ENCODE measurements at places on chromosomes 13 and 19.
A peak's percentile ranks its signal among the peaks of the same experiment; 100 is the strongest.

DNA sequence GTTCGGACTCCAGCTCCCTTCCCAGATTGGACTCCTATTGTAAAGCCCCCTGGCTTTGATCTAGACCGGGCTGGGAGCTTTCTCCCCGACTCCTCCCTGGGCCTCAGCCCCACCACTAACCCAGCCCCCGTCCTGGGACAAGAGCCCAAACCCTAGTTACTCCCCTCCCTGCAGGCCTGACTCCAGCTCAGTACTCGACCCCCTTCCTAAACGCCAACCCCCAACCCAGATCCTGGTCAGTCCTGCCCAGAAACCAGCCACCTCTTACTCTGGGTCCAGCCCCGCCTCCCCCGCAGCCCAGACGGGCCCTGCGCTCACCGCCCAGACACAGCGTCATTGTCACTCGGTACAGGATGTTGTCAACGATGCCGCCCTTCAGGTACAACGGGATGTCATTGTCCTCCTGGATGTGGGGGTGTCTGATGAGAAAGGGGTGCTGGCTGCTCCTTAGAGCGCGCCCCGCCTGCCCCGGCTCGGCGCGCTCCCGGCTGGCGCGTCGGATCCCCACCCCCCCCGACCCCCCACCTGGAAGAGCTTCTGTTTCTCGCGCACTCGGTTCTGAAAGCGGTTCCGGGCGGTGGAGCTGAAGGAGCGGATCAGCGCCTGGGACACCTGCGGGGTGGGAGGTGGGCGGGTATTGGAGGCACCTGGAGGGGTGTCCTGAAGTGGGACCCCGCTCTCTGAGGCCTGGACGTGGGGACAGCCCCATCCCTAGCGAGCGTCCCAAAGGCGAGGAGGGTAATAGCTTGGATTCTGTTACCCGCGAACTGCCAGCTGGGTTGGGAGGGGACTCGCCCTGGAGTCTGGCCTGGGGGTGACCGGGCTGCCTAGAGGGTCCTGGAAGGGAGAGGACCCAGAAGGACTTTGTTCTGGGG, 866 bp downstream of the COX7A1 start:
- DNase-seq: no peak

DNA sequence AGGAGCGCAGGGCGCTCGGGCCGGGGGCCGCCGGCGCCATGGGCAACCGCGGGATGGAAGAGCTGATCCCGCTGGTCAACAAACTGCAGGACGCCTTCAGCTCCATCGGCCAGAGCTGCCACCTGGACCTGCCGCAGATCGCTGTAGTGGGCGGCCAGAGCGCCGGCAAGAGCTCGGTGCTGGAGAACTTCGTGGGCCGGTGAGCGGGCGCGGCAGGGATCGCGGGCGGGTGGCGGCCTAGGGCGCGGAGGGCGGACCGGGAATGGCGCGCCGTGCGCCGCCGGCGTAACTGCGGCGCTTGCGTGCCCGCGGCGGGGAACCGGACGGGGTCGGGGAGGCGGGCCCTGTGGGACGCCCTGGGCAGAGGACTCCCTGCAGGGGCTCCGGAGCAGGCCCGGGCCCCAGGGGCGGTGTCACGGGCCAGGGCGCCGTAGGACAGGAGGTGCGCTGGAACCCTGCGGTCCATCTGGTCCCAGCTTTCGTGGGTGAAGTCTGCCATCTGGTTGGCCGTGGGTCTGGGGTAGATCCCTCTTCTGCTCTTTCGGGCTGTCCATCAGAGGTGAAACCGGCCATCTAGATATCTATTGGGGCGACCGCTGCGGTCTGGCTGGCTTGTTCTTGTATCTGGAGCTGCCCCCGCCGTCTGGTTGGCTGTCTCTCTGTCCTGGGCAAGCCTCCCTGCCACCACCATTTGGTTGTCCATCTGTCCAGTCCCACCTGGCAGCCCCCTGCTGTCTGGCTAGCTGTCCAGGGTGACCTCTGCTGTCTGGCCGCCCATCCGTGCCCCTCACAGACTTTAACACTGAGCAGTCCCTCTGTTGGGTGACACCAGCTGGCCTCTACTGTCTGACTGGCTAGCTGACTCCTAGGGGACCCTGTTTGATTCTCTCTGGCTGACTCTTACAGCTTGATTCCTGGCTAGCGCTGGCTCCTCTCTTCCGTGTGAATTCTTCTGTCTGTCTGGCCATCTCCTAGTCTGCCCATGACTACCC, 622 bp downstream of the DNM2 start:
- peak; percentile 43 for DNase-seq

DNA sequence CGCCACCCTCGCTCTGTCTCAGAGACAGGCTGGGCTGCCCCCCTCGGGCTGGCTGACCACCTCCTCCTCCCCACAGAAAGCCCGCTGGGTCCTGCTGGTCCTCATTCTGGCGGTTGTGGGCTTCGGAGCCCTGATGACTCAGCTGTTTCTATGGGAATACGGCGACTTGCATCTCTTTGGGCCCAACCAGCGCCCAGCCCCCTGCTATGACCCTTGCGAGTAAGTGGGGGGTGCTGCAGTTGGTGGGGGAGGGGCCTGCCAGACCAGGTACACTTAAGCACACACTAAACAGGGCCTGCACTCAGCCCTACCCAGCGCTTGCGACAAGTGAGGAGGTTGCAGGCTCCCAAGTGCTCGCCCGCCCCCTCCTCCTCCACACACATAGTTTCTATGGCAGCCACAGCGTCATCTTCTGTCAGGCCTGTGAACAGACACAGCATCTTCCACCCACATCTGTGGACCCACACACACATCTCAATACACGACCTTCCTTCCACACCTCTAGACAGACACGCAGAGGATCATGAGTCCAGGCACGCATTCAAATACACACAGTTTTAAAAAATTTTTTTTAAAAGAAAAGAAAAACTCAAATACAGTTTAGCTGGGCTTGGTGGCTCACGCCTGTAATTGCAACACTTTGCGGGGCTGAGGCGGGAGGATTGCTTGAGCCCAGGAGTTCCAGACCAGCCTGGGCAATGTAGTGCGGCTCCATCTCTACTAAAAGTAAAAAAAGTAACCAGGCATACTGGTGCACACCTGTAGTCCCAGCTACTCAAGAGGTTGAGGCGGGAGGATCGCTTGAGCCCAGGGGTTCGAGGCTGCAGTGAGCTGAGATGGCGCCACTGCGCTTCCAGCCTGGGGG, 18.4 kb downstream of the PLD3 start:
- DNase-seq: no peak

DNA sequence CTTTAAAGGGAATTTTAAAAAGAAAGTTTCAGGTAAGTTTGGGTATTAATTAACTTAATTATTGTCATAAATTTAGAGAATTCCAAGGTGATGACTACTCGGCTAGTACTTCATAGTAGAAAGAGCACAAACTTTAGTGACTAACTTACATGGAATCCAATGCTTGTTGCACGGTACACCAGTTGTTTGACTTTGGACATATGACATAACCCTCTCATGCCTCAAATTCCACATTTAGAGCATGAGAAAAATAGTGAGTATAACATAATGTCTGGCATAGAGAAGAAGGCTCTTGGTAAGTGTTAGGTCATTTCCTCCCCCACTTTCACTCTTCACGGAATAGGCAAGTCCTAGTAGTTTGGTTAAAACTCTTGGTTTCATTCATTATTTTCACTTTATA, 1249.4 kb upstream of the SLC10A2 start:
- no peak for DNase-seq

- DNase-seq: no peak
These were observed 917 bp downstream of the FBXW9 start for GRCh38 chr19:12695514-12695913.

GRCh38 chr13:67769063-67769986, 539.2 kb upstream of the PCDH9 start:
- DNase-seq: no peak

- no peak for DNase-seq
These were observed 5.9 kb downstream of the ANO8 start for GRCh38 chr19:17328517-17329365.

GRCh38 chr19:28876609-28877123, 336.3 kb downstream of the UQCRFS1 start:
- no peak for DNase-seq

DNA sequence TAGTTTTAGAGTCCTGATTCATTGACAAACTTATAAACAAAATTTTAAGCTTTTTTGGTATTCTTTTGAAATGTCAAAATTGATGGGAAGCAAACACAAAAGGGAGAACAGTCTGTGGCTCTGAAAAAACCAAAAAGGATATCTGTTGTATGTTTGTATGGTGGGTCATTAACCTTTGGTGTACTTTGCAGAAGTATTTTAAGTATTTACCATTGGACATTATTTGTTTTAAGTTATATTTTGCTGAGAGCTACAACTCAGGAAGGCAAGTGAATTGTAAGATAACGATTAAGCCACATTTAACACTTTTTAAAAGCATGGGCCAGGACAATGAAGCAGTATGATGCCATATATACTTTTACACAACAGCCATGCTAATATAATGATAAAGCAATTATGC, 15.2 kb downstream of the LPAR6 start:
- no peak for DNase-seq

DNA sequence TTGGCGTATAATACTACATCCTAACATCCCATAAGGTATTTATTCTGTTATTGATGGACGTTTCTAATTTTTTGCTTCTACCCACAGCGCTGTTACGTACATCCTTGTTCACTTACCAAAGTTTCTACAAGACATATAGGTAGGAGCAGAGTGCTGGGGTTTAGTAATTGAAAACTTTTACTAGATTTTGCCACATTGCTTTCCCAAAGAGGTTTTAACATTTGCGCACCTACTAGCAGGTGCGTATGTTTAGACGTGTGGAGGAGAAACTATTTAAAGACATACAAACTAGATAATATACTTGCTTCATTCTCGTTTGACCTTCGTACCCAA, 559 bp upstream of the RPL21 start:
- DNase-seq: no peak

- no peak for DNase-seq
These were observed 137.4 kb downstream of the VWA8 start for GRCh38 chr13:41823476-41823875.

- DNase-seq: no peak
These were observed 99.0 kb upstream of the MCF2L start for GRCh38 chr13:112870051-112870331.

DNA sequence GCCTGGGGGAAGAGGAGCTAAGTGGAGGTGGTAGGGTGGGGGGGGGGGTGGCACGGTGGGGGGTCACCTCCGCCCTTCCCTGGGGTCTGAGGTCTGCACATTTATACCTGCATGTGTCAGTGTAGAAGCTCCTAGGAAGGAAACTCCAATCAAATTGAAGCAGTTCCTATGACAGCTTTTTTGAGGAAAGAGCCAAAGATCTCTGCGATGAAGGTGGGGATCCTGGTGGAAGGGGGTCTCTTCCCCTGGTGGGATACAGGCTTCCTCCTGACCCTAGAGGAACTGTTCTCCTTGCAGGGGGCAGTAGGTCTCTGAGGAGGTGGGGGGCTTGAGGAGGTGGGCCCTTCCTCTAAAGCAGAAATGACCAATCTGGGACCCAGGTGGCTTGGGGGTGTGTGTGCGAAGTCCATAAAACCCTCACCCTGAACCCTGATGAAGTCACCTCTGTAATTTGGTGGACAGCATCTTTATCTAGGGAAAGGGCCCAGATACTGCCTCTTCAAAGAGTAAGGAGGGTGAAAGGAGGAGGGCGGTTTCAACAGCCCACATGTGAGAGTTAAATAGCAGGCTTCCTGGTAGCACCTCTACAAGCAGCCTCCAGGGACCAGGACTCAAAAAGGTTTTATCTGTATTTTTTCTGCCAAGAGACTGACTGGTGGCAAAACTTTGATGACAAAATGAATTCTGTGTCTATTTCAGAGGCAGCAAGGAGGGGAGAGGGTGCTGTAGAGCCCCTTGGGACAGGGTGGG, 12.9 kb downstream of the RANBP3 start:
- no peak for DNase-seq

DNA sequence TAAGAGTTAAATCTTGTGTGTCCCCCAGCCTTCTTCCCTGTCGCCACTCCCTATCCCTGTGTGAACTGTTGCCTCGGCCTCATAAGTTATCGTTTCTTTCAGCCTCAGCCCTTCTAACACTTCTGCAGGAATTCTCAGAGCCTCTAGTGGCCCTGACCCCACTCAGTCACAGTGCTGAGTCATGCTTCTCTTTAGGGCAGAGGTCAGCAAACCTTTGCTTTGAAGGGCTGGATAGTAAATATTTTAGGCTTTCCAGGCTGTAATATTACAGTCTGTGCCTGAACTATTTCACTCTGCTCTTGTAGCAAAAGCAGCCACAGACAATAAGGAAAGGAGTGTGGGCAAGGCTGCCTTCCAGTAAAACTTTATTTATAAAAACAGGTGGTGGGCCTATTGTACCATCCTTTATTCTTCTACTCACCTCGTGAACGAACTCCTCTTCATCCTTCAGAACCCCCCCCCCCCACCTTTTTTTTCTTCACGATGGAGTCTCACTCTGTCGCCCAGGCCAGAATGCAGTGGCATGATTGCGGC, 22.1 kb downstream of the MYO9B start:
- peak; percentile 4 for DNase-seq

- no peak for DNase-seq
These were observed 125.2 kb downstream of the LACC1 start for GRCh38 chr13:44004878-44005277.

DNA sequence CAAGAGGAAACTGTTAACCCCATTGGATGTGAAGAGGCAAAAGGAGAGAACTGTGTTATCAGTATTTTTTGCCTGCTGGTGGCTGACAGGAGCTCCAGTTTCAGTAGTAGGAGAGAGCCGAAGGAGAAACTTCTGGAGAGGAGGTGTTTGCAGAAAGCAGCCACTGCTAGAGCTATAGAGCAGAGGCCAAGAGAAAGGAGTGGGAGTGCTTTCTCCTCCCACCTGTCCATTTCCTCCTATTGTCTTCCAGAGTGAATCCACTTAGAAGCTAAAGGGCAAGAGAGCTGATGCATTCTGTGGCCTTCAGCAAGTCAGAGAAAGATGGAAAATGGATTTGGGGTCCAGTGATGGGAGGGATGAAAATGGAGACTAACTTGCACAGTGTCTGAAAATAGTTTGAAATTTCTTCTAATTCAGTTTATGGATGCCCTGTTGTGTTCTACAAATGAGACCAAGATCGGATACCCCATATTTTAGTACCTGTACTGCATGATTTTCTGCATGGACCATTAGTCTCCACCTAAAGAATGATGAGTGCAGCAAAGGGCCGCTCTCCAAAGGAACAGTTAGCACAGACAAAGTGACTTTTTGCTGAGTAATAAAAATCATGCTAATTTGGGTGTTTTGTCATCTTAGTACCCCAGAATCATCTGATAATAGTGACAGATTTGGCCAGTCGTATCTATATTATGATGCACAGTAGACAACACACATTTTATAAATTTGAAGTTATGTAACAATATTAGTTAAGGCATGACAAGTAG, 10.7 kb downstream of the HS6ST3 start:
- no peak for DNase-seq

DNA sequence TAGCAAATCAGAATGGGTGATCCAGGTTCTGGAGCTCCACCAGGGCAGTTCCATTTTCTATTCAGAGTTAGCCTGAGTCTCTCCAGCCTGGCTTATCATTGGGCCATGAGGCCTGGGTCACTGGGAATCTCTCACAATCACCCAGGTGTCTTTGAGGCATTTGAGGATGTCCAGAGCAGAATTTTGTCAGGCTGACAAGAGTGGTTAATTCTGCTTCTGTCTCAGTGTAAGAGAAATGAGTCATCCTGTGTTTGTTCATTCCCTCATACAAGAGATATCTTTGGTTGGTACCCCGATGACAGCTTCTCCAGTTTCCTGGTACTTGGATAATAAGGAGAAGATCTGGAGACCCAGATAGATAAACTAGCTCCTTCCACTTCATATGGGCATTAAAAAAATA, 10.4 kb downstream of the ZNF93 start:
- no peak for DNase-seq

Data from Calu3 (cell line).